Activated naive CD4-positive, alpha-beta T cell treated with anti-CD3 and anti-CD28 coated beads for 36 hours (primary cell): ENCODE measurements at places on chromosomes 7 and 10.

GRCh38 chr7:131425992-131426391, 98.3 kb downstream of the MKLN1 start:
- no peak for DNase-seq

GRCh38 chr7:147968046-147968610, 622.4 kb upstream of the C7orf33 start:
- no peak for DNase-seq

DNA sequence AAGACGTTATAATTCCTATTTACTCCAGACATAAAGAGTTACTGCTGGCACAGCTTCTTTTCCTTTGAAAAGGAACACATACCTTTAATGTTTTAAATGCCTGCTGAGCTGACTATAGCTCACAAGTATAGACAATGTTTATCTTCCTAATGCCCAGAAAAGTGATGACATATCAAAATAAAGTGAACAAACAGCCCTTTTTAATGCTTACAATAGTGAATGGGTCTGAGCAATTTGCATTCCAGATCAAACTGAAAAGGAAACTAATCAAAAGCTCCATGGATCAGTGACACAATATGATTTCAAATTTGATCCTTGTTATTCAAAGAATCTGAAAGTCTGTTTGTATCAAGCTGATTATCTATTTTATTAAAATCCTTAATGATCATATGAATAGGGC, 233.6 kb upstream of the SEMA3E start:
- no peak for DNase-seq

DNA sequence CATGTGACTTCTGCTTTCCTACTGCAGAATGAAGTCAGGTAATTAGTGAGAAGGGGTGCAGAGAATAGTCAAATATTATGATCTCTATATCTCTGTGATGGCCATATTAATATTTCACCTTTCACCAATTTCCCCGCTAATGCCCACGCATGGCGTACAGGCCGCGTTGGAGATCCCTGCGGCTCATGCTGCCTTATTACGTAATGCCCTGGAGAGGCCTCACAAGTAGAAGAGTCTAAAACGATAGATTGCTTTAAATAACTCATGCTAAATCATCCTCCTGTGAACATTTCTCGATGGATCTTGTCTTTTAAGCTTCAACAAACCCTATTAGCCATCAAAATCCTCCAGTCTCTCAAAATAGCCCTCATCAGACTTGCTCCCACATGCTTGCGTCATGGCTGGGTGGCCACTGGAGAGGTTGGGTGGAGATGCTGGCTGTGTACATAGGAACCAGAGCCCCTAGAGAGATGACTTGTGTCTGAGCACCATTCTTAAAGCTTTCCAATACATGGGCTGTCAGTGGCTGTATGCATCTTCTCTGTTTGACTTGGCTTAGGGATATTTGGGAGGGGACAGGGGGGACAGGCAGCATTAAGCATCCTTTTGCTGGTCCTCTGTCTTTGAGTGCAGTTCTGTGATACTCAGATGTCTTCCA, 79.5 kb upstream of the INSYN2A start:
- DNase-seq = no peak

GRCh38 chr10:124058346-124059003, 34.9 kb downstream of the CHST15 start:
- DNase-seq = no peak

GRCh38 chr10:15548331-15548730, 171.4 kb downstream of the ITGA8 start:
- no peak for DNase-seq

DNA sequence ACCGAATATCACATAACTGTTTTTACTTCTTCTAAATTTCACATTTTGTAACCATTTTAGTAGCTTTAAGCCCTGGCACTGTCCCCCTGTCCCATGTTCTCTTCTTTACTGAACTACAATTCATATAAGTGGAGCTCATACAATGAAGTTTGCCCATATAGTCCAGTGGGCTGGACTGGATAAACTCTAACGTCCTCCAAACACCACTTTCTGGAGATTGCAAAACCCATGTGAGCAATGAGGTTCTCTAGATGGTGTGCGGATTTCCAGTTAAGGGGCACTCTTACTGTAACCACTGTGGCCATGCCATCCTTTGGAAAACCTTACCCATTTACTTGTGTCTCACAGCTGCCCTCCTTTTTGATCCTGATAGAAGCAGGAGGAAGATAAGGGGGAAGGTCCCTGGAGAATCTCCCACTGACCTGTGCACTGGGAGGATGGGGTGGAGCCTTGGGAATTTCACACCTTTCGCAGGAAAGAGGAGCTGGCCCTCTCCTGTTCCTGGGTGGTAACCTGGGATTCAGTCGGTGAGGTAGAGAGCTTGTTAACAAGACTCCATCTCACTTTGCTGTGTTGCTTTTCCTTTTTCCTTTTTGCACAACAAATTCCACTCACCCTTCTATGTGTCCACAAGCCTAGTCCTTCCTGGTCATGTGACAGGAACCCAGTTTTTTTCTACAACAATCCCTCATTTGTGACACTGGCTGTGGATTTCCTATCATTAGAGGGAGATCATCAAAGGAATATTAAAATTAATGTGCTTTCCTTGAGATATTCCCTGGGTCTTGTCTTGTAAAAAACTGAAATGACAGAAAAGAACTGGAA, 120.7 kb downstream of the ARID5B start:
- DNase-seq = no peak

DNA sequence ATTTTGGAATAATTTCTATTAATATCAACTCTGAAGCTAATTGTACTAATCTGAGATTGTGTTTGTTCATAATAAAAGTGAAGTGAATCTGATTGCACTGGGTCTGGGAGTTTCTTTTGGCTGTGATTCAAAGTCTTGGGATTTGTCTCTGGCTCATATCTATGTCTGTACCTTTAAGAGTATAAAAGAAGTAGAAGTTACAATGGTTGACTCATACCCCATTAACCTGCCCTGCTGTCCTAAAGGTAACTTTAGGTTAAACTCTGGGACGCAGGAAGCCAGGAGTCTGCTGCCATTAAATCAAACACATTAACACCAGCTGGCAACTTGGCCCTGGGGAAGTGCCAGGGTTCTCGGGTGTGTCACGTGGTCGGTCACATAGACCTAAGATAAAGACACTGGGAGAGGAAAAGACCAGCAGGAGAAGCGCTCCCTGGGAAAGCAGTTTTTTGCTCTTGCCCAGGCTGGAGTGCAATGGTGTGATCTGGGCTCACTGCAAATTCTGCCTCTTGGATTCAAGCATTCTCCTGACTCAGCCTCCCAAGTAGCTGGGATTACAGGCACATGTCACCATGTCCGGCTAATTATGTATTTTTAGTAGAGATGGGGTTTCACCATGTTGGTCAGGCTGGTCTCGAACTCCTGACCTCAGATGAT, 17.8 kb downstream of the SCD start:
- DNase-seq = no peak

GRCh38 chr10:76624470-76624869, 1013.1 kb downstream of the KCNMA1 start:
- no peak for DNase-seq

- DNase-seq = no peak
Observed at GRCh38 chr7:389911-390601, 100.1 kb downstream of the FOXL3 start.

- no peak for DNase-seq
Observed at GRCh38 chr10:86962136-86962980, 4.0 kb downstream of the SNCG start.

DNA sequence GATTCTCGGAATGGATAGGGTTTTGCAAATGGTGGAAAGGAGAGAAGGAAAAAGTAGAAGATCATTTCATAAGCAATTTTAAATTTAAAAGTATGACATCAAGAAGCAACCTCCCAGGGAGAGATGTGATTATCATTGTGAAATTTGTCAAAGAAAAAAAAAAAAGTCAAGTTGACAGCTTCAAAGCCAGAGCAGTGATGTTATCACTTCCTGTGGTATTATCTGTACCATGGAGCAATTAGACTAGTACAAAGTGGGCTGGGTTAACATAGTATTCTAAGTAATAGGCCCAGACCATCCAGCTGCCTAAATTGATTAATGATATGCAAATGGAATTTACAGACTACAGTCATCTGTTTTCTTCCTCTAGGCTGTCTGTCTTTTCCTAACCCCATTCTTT, 84.0 kb upstream of the NPY start:
- DNase-seq = no peak

DNA sequence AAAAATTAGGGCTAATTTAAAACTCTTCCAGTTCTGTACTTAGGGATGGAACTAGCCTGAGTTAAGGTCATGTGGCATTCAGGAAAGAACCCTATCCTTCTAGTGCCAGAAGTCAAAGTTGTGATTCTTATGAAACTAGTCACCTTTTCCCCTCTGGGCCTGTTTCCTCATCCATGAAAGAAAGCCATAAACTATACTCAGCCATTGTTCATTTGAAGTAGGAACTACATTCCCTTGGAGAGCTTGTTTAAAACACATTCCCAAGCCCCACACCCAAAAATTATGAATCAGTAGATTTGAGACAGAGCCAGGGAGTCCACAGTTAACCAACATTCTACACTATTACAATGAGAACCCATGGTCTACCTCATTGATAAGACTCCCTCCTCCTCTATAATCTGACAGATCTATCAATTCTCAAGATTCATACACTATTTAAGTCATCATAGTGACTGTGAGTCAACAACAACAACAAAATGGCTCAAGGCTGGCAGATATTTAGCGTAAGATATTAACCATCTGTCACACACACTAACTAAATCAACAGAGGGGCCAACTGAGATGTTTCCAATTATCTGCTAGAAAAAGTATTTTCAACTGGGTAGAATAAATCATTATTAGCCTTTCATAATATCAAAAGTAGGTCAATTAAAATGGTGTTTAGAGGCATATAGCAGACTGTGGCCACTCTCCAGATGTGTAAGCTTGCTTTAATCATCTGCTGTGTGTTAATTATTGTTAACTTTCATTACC, 102.3 kb downstream of the SLC25A13 start:
- no peak for DNase-seq

- peak; percentile 54 for DNase-seq
Observed at GRCh38 chr10:6141296-6142151, 52.7 kb downstream of the RBM17 start.

GRCh38 chr7:35716038-35716803, 21.3 kb upstream of the HERPUD2 start:
- no peak for DNase-seq

- no peak for DNase-seq
Observed at GRCh38 chr7:157436076-157436475, 99.3 kb downstream of the DNAJB6 start.

GRCh38 chr10:121053151-121053550, 202.0 kb downstream of the WDR11 start:
- no peak for DNase-seq

GRCh38 chr7:99125505-99125865, 18.4 kb downstream of the SMURF1 start:
- no peak for DNase-seq

DNA sequence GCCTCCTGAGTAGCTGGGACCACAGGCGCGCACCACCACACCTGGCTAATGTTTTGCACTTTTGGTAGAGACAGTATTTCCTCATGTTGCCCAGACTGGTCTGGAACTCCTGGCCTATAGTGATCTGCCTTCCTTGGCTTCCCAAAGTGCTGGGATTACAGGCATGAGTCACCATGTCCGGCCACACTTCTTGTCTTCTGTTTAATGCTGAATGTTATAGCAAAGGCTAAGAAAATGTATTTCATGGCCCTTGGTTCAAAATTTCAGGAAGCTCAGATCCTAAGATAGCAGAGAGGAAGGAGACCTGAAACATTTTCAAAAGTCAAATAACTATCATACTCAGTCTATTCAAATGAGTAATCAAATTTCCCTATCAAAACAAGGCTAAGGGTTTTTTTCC, 229.6 kb downstream of the BAMBI start:
- DNase-seq = no peak

DNA sequence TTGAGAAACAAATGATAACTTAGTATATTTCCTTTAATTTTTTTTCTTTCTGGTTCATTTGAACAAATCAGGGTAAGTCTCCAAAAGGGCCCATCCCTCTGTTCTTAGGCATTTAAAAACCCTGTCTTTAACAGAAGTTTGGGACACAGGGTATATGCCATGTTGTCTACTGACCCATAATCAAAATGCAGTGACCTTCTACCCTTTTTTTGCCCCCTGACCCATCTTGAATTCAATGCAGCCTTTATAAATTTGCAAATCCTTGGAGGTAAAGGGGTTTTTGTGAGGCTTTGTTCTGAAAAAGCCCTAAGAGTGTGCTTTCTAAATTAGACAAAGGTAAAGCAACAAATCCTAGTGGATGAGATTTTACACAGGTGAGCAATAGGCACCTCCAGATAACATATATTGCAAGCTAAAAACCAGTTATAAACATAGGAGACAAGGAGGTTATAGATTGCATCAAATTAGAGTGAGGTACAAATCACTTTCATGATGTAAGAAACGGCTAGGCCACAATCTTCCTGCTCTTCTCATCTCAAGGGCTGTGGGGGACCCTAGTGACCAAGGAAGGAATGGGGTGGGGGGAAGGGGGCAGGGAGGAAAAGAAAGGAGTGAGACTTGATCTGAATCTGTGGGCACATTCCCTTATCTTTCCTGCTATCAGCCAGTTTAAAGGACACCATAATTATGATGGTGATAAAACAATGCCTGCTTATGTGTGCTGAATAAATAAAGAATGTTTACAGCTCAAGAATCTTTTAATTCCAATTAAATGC, 2.7 kb downstream of the SKIDA1 start:
- no peak for DNase-seq

GRCh38 chr7:88299126-88299525, 7.6 kb downstream of the STEAP4 start:
- DNase-seq = no peak

GRCh38 chr7:39617005-39617404, 6.4 kb upstream of the RALA start:
- DNase-seq = no peak

- no peak for DNase-seq
Observed at GRCh38 chr10:102674566-102674965, 30.3 kb downstream of the TRIM8 start.
